Glutamatergic neuron (in vitro differentiated cells): ENCODE measurements at places on chromosomes 1 and 21.

GRCh38 chr1:17318262-17318661 lies 10.3 kb downstream of the PADI4 start:
- H3K27me3 ChIP-seq: peaks cover 2% of the 10 kb centered on the region
- no peaks in the 10 kb centered on the region for H3K4me1 ChIP-seq
- no peak overlapping the region for H3K4me3 ChIP-seq
- no peaks in the 10 kb centered on the region for H3K36me3 ChIP-seq

DNA sequence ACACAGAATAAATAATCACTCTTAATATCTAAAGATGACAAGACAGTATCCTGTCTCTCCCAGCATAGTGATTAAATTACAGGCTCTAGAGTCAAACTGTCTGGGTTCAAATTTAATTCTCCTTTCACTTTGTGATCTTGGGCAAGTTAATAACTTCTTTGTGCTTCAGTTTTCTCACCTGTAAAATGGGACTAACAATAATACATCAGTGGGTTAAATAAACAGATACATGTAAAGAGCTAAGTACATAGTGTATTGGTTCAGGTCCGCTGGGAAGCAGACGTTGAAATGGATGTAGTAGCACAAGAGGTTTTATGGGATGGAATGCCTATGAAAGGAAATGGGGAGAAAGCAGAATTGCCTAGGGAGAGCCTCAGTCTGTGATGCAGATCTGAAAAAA lies 10.7 kb downstream of the ZFYVE9 start:
- H3K4me3 ChIP-seq: no peak overlapping the region
- no peaks in the 10 kb centered on the region for H3K27me3 ChIP-seq
- H3K4me1 ChIP-seq: no peaks in the 10 kb centered on the region
- no peak overlapping the region for H3K27ac ChIP-seq

- no peaks in the 10 kb centered on the region for H3K36me3 ChIP-seq
- H3K27ac ChIP-seq: no peak overlapping the region
- no peak overlapping the region for H3K4me3 ChIP-seq
- DNase-seq: no peak
These were observed 10.6 kb upstream of the RRP15 start for GRCh38 chr1:218274511-218274910.

DNA sequence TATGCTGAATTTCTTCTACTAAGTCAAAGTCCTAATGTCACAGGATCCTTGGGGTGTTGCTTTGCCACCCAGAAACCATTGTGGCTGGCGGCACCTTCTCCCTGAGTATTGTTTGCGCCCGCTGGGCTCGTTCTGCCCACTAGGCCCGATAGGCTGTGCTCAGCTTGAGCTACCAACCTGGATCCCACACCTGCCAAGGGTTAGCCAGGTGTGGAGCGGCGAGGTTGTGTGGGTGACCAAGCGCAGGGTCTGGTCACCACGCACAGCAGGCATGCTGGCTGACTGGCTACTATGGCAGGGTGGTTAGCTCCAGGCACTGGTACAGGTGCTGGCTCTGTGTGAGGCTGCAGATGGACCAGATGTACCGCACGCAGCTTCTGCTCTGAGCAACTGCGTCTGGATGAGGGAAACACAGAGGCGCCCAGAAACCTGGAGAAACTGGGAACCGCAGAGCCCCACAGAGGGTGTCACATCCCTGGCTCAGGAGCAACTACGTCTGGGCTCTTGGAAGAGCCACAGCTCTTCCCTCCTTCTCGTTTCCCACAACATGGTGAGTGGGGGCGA lies 50.3 kb upstream of the SCYL3 start:
- H3K27ac ChIP-seq: no peak overlapping the region
- H3K36me3 ChIP-seq: no peaks in the 10 kb centered on the region
- peaks cover 5% of the 10 kb centered on the region for H3K4me1 ChIP-seq
- H3K4me3 ChIP-seq: no peak overlapping the region
- H3K27me3 ChIP-seq: no peaks in the 10 kb centered on the region

DNA sequence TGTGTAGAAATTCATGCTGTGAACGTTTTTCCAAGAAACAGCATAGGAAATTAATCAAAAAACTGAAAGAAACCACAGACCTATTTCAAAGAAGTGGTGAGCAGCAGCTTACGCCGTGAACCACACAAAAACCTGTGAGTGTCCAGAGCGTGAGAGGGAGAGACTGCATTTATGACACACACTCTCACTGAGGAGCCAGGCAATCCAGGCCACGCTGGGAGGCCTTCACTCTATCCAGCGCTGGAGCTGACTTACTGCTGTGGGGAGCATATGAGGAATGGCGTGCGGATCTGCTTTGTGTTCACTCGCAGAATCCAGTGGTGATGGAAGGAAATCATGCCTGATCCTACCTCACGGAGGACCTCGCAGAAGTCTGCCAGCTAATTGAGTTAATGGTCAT lies 12.7 kb downstream of the ADAMTS1 start:
- no peak overlapping the region for H3K4me3 ChIP-seq
- no peaks in the 10 kb centered on the region for H3K36me3 ChIP-seq
- no peak overlapping the region for H3K27ac ChIP-seq

- H3K4me1 ChIP-seq: peaks cover 14% of the 10 kb centered on the region
- peaks cover 8% of the 10 kb centered on the region for H3K27me3 ChIP-seq
- no peak for DNase-seq
- H3K36me3 ChIP-seq: no peaks in the 10 kb centered on the region
- no peak overlapping the region for H3K27ac ChIP-seq
These were observed 15.6 kb upstream of the PIGM start for GRCh38 chr1:160047111-160047991.

DNA sequence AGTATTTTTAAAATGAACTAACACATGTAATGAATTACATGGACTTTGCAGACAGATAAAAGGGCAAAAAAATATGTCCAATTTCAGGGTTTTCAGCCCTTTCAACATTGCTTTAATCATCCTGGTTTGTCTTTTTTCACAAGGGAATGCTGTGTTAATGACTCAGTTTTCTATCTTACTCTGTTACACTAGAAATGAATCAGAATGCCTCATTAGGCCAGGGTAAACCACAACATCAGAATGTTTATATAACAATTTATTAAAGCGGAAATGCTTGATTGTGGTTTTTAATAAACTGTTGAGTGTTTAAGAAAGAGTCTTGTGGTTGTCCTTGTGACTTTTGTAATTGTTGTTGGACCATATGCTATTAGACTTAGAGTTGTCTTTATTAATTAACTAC lies 13.5 kb downstream of the GORAB start:
- no peaks in the 10 kb centered on the region for H3K36me3 ChIP-seq
- DNase-seq: no peak
- H3K4me1 ChIP-seq: no peaks in the 10 kb centered on the region

DNA sequence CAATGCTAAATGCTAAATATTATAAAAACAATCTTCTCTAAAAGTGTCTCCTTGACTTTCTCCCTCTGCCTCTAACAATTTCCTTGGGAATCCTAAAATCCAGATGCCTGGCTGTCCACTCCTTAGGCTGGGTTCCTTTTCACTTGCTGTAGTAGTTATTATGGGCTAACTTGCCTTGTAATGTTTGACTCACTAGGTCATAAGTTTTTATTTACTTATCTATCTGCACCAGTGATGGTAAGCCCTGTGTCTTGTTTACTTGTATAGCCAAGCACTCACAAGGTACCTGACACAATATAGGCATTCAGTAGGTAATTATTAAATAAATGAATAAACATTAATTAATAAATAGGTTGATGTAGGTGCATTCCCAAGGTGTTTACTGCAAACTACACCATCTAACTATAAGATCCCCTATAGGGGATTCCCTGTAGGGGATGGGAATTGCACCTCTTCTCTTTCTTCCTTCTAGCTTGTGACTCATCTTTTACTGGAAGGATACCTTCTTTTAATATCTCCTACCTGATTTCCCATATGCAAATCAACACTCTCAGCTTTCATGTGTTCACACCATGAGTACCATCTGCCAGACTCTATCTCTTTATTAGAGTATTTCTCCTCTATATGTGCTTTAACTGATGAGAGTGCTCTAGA lies 14.7 kb upstream of the CHIA start:
- no peaks in the 10 kb centered on the region for H3K36me3 ChIP-seq
- no peaks in the 10 kb centered on the region for H3K27me3 ChIP-seq
- DNase-seq: no peak

DNA sequence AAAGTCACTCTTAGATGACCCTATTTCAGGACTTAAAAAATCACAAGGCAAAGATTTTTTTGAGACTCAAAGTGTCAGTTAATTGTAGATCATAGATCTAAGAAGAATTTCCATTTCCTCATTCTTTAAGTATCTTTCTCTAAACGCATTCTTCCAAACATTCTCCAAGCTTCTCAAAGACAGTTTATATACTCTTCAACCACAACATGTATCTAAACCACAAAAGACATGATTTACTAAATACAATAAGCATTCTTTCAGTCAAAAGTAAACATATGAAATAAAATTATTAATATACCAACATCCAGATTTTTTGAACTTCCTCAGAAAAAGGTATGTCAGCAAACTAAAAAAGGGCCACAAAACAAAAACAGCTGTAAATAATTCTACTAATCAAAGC lies 24.4 kb downstream of the RC3H1 start:
- H3K36me3 ChIP-seq: no peaks in the 10 kb centered on the region
- no peaks in the 10 kb centered on the region for H3K27me3 ChIP-seq
- no peak for DNase-seq
- H3K27ac ChIP-seq: no peak overlapping the region
- peaks cover 2% of the 10 kb centered on the region for H3K4me1 ChIP-seq

- no peak overlapping the region for H3K4me3 ChIP-seq
- DNase-seq: no peak
- no peaks in the 10 kb centered on the region for H3K4me1 ChIP-seq
These were observed 27.0 kb downstream of the IL10RB start for GRCh38 chr21:33293136-33293535.

- peaks cover 10% of the 10 kb centered on the region for H3K4me1 ChIP-seq
- H3K36me3 ChIP-seq: no peaks in the 10 kb centered on the region
- H3K27ac ChIP-seq: no peak overlapping the region
- peaks cover 5% of the 10 kb centered on the region for H3K27me3 ChIP-seq
- H3K4me3 ChIP-seq: peak overlapping the region; percentile 15
- DNase-seq: no peak
These were observed 9.8 kb downstream of the ETV3L start for GRCh38 chr1:157089789-157090188.

DNA sequence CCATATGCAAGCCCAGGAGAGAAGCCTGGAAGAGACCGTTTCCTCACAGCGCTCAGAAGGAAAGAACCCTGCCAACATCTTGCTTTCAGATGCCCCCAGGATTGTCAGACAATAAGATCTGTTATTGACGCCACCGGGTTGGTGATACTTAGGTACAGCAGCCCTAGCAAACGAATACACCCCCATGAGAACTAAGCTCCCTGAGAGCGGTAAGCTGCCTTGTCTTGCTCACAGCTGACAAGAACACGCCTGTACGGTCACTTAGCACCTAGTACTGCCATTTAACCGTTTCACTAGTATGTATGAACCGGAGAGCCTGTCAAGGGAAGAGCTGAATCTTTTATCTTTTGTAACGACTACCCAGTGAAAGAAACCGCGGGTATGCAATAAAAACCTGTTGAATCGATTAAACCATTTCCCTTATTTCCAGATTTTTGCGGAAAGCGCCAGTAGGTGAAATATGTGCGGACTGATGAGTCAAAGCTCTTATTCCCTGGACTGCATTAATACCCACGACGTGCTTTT lies 619 bp upstream of the ZBTB8B start:
- peaks cover 4% of the 10 kb centered on the region for H3K36me3 ChIP-seq
- no peak for DNase-seq
- H3K27ac ChIP-seq: peak overlapping the region; percentile 80
- H3K4me3 ChIP-seq: peak overlapping the region; percentile 98
- peaks cover 6% of the 10 kb centered on the region for H3K4me1 ChIP-seq
- H3K27me3 ChIP-seq: peaks cover 8% of the 10 kb centered on the region

GRCh38 chr1:196902344-196902743 lies 14.5 kb downstream of the CFHR4 start:
- no peaks in the 10 kb centered on the region for H3K4me1 ChIP-seq
- no peak overlapping the region for H3K4me3 ChIP-seq
- H3K27me3 ChIP-seq: no peaks in the 10 kb centered on the region
- H3K36me3 ChIP-seq: no peaks in the 10 kb centered on the region
- no peak for DNase-seq
- no peak overlapping the region for H3K27ac ChIP-seq

GRCh38 chr1:199743227-199743626 lies 284.3 kb upstream of the NR5A2 start:
- DNase-seq: no peak
- no peaks in the 10 kb centered on the region for H3K27me3 ChIP-seq
- H3K4me1 ChIP-seq: no peaks in the 10 kb centered on the region
- no peaks in the 10 kb centered on the region for H3K36me3 ChIP-seq
- no peak overlapping the region for H3K4me3 ChIP-seq
- no peak overlapping the region for H3K27ac ChIP-seq

GRCh38 chr1:173017792-173018191 lies 32.9 kb downstream of the TNFSF18 start:
- no peak overlapping the region for H3K27ac ChIP-seq
- H3K36me3 ChIP-seq: no peaks in the 10 kb centered on the region
- DNase-seq: no peak
- no peaks in the 10 kb centered on the region for H3K4me1 ChIP-seq
- peaks cover 2% of the 10 kb centered on the region for H3K27me3 ChIP-seq

DNA sequence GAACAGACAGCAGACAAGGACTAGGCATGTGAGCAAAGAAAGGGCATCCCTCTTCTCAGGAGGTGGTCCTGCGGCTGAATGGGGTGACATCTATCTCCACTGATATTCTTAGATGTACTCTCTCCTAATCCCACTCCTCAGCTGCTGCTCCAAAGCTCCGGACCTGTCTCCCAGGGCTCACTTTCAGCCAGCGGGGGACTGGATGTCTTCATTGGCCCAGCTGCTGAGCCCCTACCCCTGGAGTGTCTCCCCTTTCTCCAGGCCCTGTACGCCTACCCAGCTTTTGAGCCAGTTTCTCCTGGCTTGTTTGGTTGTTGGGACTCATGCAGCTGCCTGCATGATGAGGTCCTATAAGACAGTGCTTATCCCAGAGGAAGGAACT lies 28.8 kb upstream of the CSF1 start:
- no peak for DNase-seq
- no peaks in the 10 kb centered on the region for H3K27me3 ChIP-seq
- no peak overlapping the region for H3K27ac ChIP-seq
- no peaks in the 10 kb centered on the region for H3K36me3 ChIP-seq
- peaks cover 2% of the 10 kb centered on the region for H3K4me1 ChIP-seq

GRCh38 chr1:94284476-94284875 lies 47.1 kb upstream of the ARHGAP29 start:
- no peaks in the 10 kb centered on the region for H3K36me3 ChIP-seq
- H3K27ac ChIP-seq: no peak overlapping the region
- H3K4me3 ChIP-seq: no peak overlapping the region
- no peak for DNase-seq
- no peaks in the 10 kb centered on the region for H3K27me3 ChIP-seq

DNA sequence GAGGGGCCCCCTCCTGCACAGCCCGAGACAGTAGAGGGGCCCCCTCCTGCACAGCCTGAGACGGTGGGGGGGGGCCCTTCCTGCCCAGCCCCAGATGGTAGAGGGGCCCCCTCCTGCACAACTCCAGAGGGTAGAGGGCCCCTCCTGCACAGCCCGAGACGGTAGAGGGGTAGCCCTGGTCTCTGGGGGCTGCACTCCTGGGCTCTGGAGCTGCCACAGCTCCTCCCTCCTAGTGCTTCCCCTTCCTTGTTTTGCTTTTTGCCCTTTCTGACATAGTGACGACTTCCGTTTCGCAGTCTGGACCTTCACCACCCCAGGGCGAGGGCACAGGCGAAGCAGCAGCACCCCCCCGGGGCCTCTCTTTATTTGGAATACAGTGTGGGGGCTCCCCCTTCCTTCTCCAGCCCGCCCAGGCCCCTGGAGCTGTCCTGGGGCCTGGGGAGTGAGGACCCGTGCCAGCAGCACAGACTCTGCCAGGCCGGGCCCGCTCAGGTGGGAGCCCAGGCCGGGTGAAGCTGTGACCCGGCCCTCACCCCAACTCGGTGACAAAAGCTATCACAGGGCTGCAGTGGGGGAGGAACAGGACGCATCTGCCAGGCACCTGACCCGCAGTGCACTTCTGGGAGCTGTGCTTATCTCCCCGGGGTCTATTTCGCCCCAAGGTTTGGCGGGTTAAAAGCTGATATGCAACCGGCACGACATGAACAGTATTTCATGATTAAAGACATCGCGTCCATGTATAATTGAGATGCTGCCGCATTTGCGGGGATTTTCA lies 1.1 kb upstream of the PRXL2B start:
- peaks cover 2% of the 10 kb centered on the region for H3K27me3 ChIP-seq
- peaks cover 19% of the 10 kb centered on the region for H3K4me1 ChIP-seq
- peak; percentile 55 for DNase-seq
